Activated naive CD8-positive, alpha-beta T cell treated with anti-CD3 and anti-CD28 coated beads, Interleukin-2, amount 50 U/mL, for 16 hours (primary cell): ENCODE measurements at places on chromosomes 1 and 21.

DNA sequence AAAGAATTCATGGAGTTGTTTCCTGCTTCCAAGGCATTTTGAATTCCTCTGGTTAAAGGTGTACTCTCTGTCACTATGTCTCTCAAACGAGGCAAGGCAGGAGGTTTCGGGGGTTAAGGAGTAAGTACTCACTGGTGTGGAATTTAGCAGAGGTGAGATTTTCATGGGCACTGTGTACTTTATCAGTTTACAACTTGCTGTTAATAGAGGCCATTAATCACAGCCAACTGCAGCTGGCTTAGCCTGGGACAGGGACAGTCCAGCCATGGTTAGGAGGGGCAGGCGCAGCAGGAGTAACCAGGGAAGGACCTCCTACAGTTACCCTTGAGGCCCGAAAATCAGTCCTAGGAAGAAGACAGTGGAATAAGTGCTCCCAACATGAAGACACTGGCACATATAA lies 18.1 kb upstream of the TMEM9 start:
- DNase-seq: no peak

DNA sequence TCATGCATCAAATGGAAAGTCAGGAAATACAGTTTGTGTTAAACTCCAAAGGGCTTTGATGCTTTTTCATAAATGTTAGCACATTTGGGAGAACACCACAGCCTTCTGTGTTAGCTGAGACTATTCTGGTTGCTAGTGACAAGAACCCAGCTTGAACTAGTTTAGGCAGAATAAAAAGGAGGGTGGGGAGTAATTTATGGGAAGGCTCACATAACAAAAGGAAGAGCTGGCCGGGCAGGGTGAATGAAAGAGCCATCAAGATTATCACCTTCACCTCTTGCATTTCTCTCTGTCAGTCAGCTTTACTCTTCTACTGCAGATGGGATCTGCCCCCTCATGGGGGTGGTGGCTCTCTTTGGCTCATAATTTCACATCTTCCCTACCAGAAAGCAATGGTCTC lies 75.4 kb upstream of the VTCN1 start:
- DNase-seq: no peak

GRCh38 chr1:231317306-231318014 lies 20.2 kb downstream of the EXOC8 start:
- no peak for DNase-seq

DNA sequence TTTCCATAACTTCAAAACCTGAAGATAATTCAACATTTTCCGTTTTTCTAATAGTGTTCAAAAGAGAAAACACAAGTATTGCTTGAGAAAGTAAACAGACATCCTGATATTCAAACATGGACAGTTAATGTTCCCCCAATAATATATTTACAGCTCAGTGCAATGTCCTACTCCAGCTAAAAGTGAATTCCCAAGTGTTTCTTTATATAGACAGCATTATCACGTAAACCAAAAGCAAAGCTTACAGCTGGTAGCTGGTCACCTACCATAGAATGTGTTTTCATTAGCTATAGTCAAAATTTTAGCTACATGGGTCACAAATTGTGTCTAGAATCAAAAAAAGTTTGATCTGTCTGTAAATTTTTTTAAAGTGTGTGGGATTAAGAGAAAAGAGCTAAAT lies 34.9 kb downstream of the WLS start:
- DNase-seq: no peak

GRCh38 chr1:97207868-97208267 lies 486.3 kb downstream of the PTBP2 start:
- no peak for DNase-seq

GRCh38 chr1:33228935-33229487 lies 27.3 kb upstream of the ZNF362 start:
- no peak for DNase-seq

- no peak for DNase-seq
Measured at GRCh38 chr1:16165548-16165947, 9.7 kb upstream of the EPHA2 start.

GRCh38 chr1:9573723-9574122 lies 15.0 kb upstream of the TMEM201 start:
- DNase-seq: no peak

GRCh38 chr1:97010566-97011264 lies 289.1 kb downstream of the PTBP2 start:
- no peak for DNase-seq

DNA sequence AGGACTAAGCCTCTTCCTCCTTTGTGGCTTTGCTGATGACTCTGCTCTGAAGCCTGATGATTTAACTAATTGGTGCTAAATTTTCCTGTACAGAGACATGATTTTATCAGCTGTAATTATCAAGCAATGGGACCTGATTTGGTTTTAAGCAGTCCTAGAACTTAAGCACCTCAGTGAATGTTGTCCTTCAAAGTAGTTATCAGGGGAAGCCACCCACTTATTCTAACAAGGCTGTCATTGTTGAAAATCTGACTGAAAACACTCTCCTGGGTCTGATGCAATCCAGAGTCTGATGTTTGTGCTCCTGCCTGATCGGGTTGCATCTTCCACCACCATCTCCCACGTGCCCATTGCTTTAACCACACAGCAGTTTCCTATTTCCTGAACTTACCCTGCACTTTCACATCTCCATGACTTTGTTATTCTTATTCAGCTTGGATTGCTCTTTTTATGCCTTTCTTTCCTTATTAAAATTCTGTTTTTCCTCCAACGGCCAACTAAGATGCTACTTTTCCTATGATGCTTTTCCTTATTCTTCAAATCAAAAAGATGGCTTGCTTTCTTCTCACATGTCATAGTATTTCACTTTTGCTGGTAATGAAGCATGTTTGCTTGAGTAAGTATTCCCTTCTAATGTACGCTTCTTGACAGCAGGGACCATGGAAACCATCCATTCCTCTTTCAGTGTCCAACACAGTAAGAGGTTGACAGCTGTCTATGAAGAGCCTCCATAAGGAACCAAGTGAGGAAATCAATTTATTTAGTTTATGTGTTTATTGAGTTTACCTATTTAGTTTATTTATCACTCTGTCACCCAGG lies 55.0 kb downstream of the S1PR1 start:
- no peak for DNase-seq

GRCh38 chr1:60458111-60458510 lies 384.5 kb upstream of the C1orf87 start:
- no peak for DNase-seq

GRCh38 chr1:32886828-32887414 lies 630 bp downstream of the HPCA start:
- no peak for DNase-seq

DNA sequence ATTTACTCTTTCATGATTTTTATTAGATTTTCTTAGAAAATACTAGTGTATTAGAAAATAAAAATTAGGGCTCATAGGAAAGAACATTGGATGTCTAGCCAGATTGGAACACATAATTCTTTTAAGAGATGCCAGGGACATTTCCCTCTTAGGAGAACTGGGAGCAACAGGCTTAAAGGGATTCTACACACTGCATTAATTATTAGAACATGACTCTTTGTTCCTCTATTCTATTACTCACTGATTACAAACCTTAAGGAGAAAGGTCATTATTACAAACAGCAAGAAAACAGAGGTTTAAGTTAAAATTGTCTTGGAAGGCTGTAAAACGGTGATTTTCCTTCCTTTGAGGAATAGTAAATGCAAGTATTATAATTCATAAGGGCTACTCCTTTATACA lies 32.9 kb upstream of the VAV3 start:
- DNase-seq: no peak

- no peak for DNase-seq
Measured at GRCh38 chr1:77473690-77474089, 191.9 kb downstream of the AK5 start.

DNA sequence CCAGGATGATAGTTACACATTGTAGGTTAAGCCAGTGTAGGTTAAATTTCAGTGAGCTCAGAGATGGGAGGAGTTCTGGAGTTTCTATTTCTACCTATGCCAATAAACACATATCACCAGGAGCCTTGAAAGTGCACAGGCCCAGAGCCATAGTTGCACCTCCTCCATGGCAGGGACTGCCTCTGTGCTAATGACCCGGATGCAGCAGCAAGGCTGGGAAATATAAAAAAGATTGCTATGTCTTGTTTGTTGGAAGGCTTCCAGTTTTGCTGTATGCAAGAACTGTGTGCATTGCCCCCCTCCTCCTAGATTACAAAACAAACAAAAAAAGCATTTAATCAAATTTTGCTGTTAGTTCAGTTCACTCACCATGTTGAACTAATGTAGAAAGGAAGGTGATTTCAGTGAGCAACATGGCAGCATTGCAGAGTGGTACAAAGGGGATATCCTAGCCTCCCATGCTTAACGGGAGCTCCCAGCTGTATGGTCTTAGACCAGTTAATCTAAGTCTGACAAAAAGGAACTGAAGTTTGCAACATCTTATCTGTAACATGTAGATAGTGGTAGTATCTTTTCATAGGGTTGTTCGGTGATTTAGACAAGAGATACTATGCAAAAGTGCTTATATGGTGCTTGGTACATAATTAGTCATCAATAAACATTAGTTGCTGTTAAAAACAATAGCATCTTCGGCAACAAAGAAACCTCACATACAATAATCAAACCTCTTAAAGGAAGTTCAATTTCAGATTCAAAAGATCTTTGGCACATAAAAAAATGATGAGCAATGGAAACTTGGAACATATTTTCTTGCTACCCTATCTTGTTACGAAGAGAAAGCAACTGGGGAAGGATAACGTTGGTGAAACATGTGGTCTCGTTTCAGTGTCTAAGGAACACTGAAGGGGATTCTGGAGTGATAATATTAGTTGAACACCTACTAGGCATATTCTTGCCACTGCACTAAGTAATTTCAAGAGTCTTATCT lies 309.5 kb downstream of the ASTN1 start:
- DNase-seq: no peak

- DNase-seq: no peak
Measured at GRCh38 chr1:81470275-81470674, 330.5 kb upstream of the ADGRL2 start.

GRCh38 chr1:12428334-12428733 lies 189.7 kb downstream of the DHRS3 start:
- DNase-seq: no peak

DNA sequence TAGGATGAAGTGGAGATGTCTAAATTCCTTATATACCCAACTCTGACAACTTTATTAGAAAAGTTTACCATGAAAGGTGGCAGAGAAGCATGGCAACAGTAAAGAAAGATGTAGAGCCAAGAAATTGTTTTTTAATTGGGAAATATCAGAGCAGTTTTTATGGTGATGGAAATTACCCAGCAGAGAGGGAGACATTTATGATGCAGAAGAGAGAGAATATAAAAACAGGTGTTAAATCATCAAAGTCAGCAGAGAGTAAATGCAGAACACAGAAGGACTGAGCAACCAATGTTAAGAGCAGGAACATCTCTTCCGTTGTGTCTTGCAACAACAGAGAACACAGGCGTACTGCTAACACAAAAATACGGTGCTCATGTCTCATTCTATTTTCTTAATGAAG lies 28.2 kb downstream of the WARS2 start:
- no peak for DNase-seq

- no peak for DNase-seq
Measured at GRCh38 chr1:5821540-5822176, 170.6 kb downstream of the NPHP4 start.

- DNase-seq: no peak
Measured at GRCh38 chr1:228141226-228142044, 1.4 kb downstream of the GUK1 start.

- DNase-seq: no peak
Measured at GRCh38 chr1:199799116-199799515, 228.4 kb upstream of the NR5A2 start.

DNA sequence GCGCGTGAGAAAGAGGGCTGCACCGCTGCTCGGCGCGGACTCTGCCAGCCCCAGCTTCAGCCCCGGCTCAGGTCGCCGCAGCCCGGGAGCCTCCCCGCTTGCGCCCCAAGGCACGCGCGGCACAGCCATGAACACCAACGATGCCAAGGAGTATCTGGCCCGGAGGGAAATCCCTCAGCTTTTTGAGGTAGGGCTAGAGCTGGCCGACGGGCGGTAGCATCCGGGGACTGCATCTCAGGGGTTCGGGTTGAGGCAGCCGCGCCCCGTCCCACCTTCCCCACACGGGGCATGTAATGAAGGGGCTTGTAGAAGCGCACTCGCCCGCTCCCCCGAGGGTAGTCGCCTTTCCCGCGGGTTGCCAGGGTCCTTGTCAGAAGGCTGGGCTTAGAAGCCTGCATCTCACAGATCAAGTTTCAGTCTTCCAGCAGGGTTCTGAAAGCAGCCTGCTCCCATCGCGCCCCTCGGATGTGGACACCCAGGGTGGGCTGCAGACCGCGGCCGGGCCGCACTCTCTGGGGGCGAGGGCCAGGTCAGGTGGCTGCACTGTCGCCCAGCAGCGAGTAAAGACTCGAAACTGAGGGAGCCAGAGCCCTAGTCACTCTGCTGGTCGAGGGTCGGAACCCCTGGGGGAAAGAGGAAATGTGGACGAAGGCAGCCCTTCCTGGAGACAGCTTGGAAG lies 507 bp downstream of the AK5 start:
- DNase-seq: peak; percentile 7

GRCh38 chr1:48619539-48619938 lies 147.5 kb upstream of the SPATA6 start:
- DNase-seq: no peak

DNA sequence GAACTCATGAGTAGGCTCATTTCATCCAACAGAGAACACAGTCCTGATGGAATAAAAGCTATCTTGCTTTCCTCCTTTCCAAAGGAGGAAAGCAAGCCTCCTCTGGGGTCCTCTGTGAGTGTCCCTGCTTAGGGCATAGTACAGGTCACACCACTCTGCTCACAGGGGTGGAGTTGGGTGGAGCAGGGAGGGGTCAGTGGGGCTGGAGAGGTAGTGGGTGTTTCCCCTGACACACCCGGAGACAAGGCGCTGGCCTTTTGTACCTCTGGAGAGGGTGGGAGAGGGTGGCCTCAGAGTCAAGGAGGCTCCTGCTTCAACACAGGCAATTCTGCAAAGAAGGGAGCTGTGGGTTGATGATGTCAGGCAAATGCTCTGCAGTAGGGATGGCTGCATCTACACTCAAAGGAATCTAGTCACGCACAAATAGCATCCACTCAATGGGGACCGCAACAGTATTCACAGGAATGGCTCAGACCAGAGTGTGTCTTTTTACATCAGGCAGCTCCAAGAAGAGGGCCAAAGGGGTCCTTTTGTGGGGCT lies 58.6 kb upstream of the PLXNA2 start:
- DNase-seq: no peak

GRCh38 chr1:159066108-159066507 lies 10.5 kb downstream of the AIM2 start:
- no peak for DNase-seq

- no peak for DNase-seq
Measured at GRCh38 chr1:193951984-193952383, 765.6 kb upstream of the B3GALT2 start.
